ENCODE measurements at places on chromosomes 4 and X.

- DNase-seq: no peak
Measured at GRCh38 chr4:128847082-128847724, 37.7 kb downstream of the JADE1 start.

- no peak for DNase-seq
Measured at GRCh38 chr4:3435686-3435956, 6.1 kb upstream of the HGFAC start.

- DNase-seq: no peak
Measured at GRCh38 chr4:107993969-107994368, 4.3 kb downstream of the HADH start.

DNA sequence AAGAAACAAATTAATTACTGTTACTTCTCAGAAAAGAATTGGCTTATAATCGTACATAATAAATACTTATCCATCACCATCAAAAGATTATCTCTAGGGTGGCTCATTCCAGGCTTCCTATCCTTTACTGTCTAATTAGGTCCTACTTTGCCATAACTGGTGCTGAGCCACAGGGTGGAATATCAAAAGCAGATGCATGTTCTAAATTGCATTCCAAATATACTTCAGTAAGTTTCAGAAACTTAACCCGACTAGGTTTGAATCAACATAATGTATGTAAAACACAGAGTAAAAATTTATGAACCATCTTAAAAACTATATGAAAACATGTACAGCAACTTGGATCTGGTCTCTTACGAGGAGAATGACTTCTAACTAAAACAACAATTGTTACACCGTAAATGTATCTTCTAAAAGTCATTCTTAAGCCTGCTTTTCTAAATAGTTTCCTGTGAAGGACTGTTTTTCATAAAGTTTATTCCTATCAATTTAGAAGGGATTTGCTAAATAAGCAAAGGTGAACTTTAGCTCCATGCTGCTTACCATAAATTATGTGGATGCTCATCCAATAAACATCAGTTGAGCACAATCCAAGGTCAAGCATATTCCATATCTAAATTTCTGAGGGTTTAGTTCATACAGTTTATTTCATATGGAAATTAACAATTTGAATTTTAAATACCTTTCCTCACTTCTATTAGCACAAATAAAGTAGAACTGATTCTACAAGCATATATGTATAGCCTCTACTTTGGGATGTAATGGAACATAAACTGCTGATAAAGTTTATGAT, 13.4 kb downstream of the ZAR1 start:
- no peak for DNase-seq

GRCh38 chr4:2011583-2011982, 2.8 kb upstream of the NELFA start:
- DNase-seq: no peak

- DNase-seq: peak; percentile 28
Measured at GRCh38 chr4:6918338-6918737, 8.7 kb downstream of the TBC1D14 start.

DNA sequence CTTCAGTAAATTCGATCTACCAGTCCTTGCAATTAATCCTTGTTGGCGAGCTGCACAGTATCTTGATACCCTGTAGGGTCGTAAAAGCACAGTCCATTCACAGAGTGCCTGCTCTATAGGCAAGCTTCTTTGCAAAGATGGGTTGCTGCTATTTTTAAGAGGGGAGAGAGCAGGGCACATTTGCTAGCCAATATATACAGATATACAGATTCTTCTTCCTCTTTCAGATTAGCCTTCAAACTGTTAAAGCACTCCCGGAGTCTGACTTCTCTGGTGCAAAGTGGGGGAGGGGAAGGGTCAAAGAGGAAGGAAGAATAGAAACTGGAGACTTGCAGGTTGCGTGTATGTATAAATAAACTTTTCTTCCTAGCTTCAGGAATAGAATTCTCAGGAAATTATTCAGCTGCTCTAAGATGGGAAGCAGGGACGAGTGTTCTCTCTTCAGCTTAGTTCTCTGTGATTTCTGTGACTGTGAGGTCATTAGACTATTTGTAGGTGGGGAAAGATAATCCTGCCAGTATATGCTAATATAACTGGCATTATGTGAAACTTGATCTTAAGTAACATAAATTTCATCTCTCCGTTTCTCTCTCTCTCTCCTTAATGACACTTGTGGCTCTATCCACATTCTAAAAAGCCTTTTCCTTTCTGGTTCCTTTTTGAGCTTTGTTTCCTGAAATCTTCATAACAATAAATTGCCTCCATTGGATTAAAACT, at the start of gene CYSLTR1:
TSS of gene CYSLTR1 (minus strand) at position 242 of the 717 bp plus-strand sequence. CDS start 53,865 bp downstream, outside the sequence.
- DNase-seq: peak; percentile 15

GRCh38 chr4:89070041-89070440, 13.1 kb upstream of the FAM13A start:
- no peak for DNase-seq

DNA sequence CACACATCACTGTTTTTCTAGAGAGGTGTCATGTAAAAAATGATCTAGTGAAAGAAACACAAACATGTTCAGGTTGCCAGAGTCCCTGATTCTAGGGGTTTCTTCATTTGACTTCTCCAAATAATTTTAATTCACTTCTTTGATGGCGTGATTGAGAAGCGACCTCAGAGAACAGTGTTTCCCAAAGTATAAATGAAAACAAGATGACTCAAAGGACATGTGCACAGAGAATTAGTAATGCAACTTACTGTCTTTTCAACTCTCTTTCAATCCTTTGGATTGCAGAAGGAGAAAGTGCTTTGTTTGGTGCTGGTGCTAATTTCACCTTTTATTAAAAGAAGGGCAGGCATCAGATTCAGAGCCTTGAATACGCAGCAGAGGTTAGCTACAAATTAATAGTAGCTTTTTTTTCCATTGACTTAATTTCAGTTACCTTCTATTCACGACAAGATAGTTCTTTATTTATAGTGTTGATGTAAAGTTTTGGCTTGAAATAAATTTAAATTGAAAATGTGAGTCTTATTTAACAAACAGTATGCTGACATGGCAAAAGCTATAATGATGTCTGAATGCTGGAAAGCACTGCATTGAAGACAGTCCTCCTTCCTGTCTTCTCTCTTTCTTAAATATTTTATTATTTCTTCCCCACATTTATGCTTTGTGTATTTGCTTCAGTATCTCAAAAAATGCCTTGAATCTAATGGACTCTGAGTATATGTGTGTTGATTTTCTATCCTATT, 85.1 kb downstream of the SLC10A7 start:
- DNase-seq: no peak

DNA sequence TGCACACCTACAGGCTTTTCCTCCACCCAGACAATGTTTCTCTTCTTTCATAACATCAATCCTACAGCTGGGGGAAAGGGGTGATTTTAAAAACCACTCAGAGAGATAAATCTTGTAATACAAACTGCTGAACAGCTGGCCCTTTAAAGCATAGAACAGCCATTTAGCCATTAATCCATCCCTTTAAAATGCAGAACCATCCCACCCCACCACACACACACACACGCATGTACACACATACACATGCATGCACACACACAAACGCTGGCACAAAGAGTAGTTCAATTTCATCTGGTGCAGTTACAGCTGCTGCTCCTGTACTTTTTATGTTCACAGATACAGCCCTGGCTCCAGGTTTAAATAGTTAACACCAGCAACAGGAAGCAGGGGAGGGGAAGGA, 426.1 kb downstream of the MID1IP1 start:
- DNase-seq: no peak

DNA sequence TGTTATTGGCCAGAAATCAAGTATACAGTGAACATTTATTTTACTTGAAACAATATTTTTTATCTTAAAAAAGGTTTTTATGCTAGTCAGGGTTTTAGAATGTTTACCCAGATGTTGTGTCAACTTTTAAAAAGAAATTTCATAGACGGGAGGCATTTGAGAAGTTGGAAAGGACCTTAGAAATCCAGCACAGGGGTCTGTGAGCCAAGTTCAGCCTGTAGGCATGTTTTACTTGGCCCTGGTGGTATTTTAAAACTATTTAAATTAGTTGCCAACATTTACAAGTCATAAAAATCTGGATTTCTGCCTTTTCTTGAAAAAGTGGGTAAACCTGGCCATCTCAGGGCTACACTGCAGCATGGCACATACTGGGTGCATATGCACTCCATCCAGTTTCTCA, 25.5 kb upstream of the FHL1 start:
- no peak for DNase-seq

DNA sequence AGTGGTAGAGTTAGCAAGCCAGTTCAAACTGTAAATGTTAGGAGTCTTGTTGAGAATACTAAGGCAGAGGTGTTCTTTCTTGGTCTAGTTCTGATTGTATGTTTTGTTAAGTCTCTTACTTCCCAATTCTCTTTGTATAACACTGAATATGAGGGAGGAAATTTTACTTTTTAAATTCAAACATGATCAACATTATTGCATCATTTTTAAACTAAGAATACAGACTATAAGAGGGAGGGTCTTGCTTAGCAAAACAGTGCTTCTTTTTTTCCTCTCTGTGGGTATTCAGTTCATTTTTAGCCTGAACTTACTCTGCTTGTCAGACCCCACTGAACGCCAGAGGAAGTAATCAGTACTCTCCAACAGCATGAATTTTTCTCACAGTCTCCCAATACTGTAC, 198.0 kb downstream of the GABRG1 start:
- DNase-seq: no peak

DNA sequence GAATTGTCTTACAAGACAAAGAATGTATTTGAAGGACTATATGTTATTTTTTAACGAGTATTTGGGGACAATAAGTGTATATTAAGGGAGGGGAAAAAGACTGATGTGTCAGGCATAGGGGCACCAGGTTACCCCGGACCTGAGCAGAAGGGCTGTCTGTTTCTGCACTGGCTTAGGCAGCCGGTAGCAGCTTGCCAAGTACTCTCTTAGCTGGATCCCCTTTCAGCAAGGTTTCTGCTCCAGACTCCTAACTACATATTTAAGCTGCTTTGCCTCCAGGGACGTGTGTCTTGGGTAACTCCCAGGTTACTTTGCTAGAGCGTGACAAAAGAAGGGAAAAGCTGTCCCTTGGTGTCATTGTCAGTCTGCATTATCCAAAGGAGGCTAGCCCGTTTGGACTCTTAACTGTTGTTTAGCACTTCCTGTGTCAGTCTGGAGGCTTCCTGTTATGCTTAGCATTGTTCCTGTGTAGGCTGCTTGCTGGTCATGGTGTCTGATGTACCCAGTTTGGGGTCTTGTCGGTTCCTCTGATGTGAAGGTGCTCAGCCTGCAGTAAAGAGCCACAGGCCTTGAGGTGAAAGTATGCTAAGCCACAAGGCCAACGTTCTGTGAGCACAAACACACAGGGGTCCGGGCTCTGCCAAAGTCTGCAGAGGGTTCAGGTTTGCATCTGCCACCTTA, 11.6 kb downstream of the CXCR3 start:
- peak; percentile 64 for DNase-seq

GRCh38 chr4:140739971-140740370, 16.2 kb downstream of the TBC1D9 start:
- no peak for DNase-seq

DNA sequence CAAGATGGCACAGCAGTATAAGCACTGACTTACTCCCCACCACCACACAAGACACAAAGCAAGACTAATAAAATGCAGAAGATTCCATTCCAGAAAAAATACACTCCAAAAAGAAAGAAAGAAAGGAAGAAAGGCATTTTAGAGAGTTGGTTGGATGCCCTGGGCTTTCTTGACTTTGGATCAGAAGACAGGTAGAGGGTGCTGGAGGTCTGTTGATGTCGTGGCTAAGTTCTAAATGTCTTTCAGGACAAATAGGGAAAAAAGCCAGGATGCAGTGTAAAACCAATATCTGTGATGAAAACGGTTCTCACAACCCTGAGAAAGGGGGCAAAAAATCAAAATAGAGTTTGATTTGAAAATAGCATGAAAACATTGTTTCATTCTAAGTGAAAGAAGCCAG, 555.2 kb upstream of the PRKX start:
- DNase-seq: no peak

GRCh38 chr4:4810092-4810774, 49.2 kb upstream of the MSX1 start:
- DNase-seq: no peak

GRCh38 chr4:23337292-23337691, 552.6 kb downstream of the PPARGC1A start:
- DNase-seq: no peak

DNA sequence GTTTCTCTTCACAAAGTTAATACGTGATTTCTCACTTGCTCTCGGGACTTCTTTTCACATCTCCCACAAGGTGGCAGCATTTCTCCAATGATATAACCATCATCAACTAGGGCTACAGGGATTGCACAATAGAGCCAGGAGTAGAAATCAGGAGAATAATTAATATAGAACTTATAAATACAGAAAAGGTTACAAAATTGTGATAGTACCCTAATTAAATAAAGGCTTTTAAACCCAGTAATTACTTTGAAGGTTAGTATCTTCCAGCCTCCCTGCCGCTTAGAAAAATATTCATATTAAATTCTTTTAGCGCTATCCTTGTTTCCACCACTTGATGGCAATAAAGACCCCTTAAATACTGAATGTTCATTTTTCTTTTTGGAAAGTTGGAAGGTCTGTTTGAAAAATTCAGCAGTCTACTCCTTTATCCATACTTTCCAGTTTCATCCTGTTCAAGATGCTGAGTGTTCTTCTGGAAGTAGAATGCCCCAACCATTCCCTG, 65.8 kb downstream of the RASGEF1B start:
- peak; percentile 70 for DNase-seq

GRCh38 chr4:127240764-127241105, 392.0 kb upstream of the INTU start:
- no peak for DNase-seq

- peak; percentile 8 for DNase-seq
Measured at GRCh38 chr4:174358829-174359228, 75.1 kb downstream of the CEP44 start.

DNA sequence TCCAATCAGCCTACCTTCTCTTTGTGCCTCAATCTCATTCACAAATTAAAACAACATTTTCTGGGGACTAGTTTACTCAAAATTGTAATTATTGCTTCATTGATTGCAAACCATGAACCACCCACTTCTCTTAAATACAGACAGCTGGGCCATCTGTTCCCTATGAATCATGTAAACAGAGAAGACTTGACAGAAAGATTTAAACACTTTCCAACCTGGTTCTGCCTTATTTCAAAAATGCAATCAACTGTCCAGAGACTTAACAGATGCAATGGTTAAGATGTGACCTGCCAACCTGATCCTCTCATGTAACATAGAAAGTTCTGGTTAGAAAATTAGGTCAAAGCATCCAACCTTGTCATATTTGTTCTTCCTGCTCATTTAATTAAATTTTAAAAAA, 20.8 kb upstream of the SERTM2 start:
- DNase-seq: no peak

DNA sequence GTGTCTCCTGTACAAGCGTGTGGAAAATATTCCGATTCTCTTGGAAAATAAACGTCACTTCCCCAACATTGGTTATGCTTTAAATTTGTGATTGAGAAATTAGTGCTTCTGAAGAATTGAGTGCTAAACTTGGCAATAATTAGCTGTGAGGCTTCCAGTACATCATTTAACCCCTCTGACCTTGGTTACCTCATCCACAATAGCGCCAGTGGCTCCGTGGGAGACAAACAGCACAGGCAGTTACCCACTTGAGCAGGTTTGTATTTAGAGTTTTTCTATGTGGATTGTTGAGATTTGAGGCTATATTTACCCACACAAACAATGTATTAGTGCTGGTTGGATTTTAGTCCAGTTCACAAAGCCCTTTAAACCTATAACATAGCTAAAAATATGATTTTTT, 476.5 kb downstream of the NKX6-1 start:
- DNase-seq: no peak

Measured in CD4-positive, alpha-beta T cell treated with Interleukin-17A for 1 hour (primary cell).